HuH-7 (cell line): ENCODE measurements at places on chromosomes 1 and 21.

GRCh38 chr21:36902793-36903192 lies 63.7 kb downstream of the HLCS start:
- DNase-seq, result no peak

DNA sequence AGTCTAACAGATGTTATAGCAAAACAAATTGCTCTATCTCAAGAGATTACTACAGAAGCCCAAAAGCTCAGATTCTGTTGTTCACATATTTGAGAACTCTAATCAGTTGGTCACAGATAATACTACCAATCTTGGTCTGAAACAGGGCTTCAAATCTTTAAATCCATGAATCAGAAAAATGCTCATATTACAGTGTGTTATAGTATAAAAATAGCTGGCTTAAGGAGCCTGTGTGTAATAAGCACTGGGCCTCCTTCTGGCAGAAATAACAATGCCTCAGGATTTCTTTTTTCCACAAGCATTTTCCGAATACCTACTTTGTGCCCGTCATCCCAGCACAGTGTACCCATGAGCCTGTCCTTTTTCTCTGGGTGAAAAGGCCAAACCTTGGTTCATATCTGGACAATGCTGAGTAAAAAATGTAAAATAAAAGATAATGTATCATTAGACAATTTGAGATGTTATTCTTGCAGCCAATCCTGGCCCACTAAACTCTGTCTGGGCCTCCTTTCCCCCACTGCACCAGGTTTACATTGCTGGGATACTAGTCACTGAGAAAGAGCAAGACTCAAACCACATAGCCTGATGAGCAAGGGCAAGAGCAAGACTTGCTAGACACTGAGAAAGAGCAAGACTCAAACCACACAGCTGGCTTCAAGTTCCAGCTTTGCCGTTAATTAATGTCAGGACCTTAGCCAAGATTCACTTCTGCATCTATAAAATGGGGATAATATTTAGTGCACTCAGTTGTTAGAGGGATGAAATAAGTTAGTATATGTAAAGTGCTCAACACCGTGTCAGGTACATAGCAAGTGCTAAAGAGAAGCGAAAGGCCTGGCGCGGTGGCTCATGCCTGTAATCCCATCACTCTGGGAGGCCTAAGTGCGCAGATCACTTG lies 17.0 kb upstream of the ADAR start:
- DNase-seq, result no peak

DNA sequence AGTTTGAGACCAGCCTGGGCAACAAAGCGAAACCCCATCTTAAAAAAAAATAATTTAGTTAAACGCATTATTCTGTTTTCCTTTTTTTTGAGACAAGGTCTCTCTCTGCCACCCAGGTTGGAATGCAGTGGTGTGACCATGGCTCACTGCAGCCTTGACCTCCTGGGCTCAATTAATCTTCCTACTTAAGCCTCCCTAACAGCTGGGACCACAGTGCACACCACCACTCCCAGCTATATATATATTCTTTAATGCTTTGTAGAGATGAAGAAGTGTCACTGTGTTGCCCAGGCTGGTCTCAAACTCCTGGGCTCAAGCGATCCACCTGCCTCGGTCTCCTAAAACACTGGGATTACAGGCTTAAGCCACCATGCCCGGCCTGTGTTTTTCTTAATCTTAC lies 7.7 kb upstream of the KLF17 start:
- no peak for DNase-seq

DNA sequence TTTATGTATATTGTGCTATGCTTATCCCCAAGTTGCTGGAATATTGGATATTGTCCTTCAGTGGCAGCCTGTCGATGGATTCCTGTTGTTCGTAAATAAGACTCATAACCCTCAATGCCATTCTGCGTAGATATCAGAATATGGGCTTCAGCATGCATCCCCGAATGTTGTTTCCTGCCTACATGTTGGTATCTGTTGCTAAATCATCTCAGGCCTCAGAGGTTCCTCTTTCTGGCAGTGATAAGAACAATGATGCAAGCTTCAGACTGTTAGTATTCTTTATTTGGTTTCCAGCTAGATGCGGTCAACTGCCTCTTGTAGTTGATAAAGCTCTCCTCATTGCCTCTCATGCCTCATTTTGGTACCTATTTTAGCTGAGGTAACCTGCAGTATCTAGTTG lies 2082.6 kb downstream of the MRPL39 start:
- DNase-seq, result no peak

- DNase-seq, result no peak
Measured at GRCh38 chr1:30388386-30388785, 335.0 kb downstream of the MATN1 start.

- DNase-seq, result no peak
Measured at GRCh38 chr21:31111093-31111492, 72.8 kb upstream of the KRTAP19-8 start.

DNA sequence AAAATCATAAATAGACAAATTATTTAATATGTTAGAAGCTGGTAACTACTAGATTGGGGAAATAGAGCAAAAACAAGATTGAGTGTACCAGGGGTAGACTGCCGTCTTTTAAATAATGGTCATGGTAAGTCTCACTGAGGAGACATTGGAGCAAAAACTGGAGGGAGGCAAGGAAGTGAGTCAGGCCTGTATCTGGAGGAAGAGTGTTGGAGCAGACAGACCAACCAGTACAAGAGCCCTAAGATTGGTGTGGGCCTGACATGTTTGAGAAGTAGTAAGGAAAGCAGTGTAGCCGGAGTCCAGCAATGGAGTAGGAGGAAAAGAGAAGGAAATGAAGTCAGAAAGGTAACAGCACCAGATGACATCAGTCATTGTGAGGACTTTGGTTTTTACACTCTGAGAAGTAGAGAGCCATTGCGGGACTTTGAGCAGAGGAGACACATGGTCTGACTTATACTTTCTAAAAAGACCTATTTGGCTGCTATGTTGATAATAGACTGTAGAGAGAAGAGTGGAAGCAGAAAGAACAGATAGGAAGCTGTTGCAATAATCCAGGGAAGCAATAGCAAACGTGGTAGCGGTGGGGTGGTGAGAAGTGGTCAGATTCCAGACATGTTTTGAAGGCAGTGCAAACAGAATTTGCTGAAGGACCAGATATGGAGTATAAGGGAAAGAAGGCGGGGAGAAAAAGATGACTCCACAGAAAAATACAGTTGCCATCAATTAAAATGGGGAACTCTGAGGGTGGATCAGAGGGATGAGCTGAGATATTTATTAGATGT lies 44.7 kb upstream of the GJA5 start:
- DNase-seq, result peak; percentile 10

- no peak for DNase-seq
Measured at GRCh38 chr1:240280560-240281322, 189.1 kb downstream of the FMN2 start.

GRCh38 chr21:17789656-17790055 lies 29.5 kb downstream of the C21orf91 start:
- DNase-seq, result no peak

DNA sequence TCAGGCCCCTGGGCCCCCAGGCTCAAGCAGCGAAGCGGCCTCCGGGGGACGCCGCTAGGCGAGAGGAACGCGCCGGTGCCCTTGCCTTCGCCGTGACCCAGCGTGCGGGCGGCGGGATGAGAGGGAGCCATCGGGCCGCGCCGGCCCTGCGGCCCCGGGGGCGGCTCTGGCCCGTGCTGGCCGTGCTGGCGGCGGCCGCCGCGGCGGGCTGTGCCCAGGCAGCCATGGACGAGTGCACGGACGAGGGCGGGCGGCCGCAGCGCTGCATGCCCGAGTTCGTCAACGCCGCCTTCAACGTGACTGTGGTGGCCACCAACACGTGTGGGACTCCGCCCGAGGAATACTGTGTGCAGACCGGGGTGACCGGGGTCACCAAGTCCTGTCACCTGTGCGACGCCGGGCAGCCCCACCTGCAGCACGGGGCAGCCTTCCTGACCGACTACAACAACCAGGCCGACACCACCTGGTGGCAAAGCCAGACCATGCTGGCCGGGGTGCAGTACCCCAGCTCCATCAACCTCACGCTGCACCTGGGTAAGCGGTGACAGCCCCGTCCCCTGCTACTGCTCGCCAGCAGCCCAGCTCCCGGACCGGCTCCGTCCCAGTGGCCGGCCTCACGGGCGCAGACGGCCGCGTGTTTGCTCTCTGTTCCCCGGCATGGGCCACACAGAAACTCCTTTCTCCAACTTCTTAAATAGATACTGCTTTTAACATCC lies 539 bp downstream of the LAMC1 start:
- peak; percentile 71 for DNase-seq
